ENCODE measurements at places on chromosomes 12 and 14.

GRCh38 chr12:15772405-15773018, 16.7 kb downstream of the EPS8 start:
- no peaks in the 10 kb centered on the region for H3K36me3 ChIP-seq
- H3K27ac ChIP-seq, result no peak overlapping the region
- H3K4me3 ChIP-seq, result no peak overlapping the region
- H3K4me1 ChIP-seq, result no peaks in the 10 kb centered on the region
- no peaks in the 10 kb centered on the region for H3K27me3 ChIP-seq

GRCh38 chr12:51898937-51899336, 8.4 kb upstream of the ACVRL1 start:
- no peaks in the 10 kb centered on the region for H3K36me3 ChIP-seq
- H3K27me3 ChIP-seq, result no peaks in the 10 kb centered on the region
- H3K4me3 ChIP-seq, result no peak overlapping the region
- H3K4me1 ChIP-seq, result no peaks in the 10 kb centered on the region
- no peak overlapping the region for H3K27ac ChIP-seq

GRCh38 chr12:45234139-45234865, 18.4 kb downstream of the ANO6 start:
- H3K4me1 ChIP-seq, result peaks cover 8% of the 10 kb centered on the region
- no peaks in the 10 kb centered on the region for H3K36me3 ChIP-seq
- no peak for DNase-seq
- H3K27ac ChIP-seq, result peak overlapping the region; percentile 48
- no peaks in the 10 kb centered on the region for H3K27me3 ChIP-seq

- no peaks in the 10 kb centered on the region for H3K27me3 ChIP-seq
- no peaks in the 10 kb centered on the region for H3K4me1 ChIP-seq
- no peak overlapping the region for H3K4me3 ChIP-seq
- no peaks in the 10 kb centered on the region for H3K36me3 ChIP-seq
- no peak overlapping the region for H3K27ac ChIP-seq
These were observed 367.6 kb downstream of the C12orf75 start for GRCh38 chr12:105698075-105698474.
